ENCODE measurements at places on chromosomes 12 and 14.

DNA sequence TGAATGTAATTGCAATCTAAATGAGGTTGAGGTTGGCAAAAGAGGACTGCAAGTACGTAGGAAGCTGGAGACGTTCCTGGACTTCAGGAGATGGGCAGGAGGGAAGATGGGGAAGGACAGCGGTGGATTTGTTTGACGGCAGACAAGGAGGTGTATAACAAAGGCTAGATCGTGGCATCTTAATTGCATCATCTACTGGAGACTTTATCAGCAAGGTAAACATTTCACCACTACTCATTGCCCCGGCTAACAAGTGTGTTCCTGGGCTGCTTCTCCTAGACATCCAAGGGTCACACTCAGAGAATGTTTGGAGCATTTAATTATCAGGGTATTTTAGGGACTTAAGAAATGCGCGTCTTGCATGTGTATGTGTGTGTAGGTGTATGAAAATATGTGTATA, 128.5 kb downstream of the KCNK10 start:
- no peak for DNase-seq

GRCh38 chr12:114683709-114684097, 272 bp downstream of the TBX3 start:
- no peak for DNase-seq

GRCh38 chr12:63937378-63938316, 93.1 kb downstream of the SRGAP1 start:
- DNase-seq: no peak

- no peak for DNase-seq
These were observed 7.1 kb downstream of the RHOF start for GRCh38 chr12:121786440-121786825.

GRCh38 chr12:102593134-102593533, 112.8 kb upstream of the IGF1 start:
- DNase-seq: no peak

- DNase-seq: no peak
These were observed 7.4 kb downstream of the PLEKHG6 start for GRCh38 chr12:6317693-6318439.

DNA sequence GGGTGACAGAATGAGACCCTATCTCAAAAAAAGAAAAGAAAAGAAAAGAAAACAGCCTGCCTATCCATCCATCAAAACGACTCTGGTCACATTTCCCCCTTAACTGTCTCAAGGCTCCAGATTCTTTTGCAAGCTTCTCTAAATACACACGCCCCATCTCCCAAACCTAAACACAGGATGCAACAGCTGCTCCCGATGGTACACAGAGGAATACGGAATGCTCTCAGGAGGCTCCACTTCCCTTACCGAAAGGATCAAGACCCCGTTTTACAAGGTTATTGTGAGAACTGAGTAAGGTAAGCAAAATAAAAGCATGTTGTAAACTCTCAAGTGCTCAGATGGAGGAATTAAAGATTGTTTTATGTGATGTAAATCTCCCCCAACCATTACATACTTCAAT, 62.3 kb downstream of the NT5DC3 start:
- no peak for DNase-seq

GRCh38 chr14:51846631-51847488, 13.6 kb upstream of the GNG2 start:
- peak; percentile 73 for DNase-seq

DNA sequence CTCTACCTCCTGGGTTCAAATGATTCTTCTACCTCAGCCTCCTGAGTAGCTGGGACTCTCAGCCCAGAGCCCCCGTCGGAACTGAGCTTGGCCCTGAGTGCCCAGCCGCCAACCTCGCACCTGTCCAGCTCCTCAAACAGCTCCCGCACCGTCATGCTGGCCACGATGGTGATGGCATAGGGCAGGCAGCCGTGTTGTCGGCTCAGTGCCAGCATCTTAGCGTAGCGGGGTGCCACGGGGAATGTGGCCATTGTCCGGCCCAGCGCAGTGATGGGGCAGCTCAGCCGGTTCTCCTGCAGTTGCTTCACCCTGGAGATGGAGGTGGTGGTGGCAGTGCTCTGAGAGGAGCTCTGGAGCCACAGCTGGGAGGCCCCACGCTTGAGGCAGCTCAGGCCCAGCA, 32.4 kb downstream of the DHX37 start:
- no peak for DNase-seq

DNA sequence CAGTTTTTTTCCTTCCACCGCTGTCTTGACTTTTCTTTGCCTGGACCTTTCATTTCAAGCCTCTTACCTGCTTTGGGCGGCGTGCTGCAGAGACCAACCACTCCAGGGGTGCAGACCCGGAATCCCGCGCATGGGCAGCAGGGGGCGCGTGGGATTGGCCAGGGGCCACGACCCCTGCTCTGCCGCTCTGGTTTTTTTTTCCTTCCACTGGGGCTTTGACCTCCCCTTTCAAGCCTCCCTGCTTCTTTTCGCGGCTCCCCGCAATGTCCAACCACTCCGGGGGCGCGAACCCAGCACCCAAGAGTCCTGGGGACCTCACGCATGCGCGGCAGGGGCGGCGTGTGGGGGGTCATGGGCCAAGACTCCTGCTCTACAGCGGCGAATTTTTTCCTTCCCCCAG, 325.1 kb downstream of the ALG10 start:
- no peak for DNase-seq

GRCh38 chr12:108720757-108721514, 10.4 kb downstream of the CORO1C start:
- DNase-seq: no peak

GRCh38 chr14:96250485-96250884, 5.5 kb upstream of the BDKRB1 start:
- no peak for DNase-seq

- no peak for DNase-seq
These were observed 31.4 kb downstream of the DCP1B start for GRCh38 chr12:1972856-1973317.

- no peak for DNase-seq
These were observed 60.1 kb downstream of the LRIG3 start for GRCh38 chr12:58860056-58860787.

DNA sequence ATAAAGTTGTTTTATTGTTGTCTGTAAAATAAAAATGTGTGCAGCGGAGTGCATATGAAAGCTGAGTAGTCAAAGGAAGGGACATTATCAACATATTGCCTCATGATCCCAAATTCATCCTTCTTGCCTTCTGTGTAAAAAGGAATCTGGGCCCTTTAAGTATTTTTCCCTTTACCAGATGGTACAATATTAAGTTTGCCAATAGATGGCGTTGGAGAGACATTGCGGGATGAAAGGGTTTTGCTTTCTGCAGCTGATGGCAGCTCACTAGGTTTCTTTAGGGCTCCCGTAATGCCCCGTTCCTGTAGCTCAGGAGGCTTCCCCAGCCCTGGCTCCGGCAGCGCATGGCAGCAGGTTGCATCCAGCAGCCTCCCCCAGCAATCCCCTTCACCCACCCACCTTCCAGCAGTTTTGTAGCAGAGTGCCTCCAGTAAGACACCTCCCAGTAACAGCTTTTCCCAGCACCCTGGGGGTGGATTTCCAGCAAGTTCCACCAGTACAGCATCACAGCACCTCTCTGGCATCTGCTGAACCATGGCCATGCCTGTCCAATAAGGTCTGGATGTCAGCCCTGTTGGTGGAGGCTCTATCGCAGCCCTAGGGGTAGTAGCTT, 354.4 kb downstream of the MED13L start:
- no peak for DNase-seq

GRCh38 chr12:115088328-115088994, 404.5 kb upstream of the TBX3 start:
- DNase-seq: no peak

- no peak for DNase-seq
These were observed 144.5 kb upstream of the DCN start for GRCh38 chr12:91327131-91327530.

- DNase-seq: no peak
These were observed 227.7 kb upstream of the HMGA2 start for GRCh38 chr12:65596514-65597091.

DNA sequence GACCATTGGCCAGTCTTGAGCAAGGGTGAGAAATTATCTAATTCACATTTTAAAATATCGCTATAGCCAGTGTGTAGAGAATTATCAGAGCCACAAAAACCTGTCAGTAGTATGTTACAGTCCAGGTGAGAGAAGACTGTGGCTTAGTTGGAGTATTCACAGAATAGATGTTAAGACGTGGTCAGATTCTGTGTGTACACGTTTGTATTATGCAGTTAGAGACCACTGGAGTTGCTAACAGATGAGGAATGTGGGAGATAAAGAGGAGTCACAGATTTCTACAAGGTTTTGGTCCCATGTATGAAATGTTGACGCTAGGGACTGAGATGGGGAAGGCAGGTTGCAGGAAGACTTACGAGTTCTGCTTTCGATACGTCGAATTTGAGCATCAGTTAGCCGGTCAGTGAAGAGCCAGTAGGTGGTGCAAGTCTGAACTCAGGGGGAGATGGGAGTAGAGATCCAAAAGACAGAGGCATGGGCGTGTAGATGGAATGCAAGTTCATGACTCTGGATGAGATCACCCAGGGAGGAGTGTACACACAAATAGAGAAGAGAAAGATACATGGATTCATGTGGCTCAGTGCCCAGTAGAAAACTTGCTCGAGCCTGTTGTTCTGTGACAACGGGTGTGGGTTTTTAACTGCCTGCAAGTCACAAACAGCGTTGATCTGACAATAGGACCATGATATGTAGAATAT, 114.8 kb upstream of the FLRT2 start:
- no peak for DNase-seq

DNA sequence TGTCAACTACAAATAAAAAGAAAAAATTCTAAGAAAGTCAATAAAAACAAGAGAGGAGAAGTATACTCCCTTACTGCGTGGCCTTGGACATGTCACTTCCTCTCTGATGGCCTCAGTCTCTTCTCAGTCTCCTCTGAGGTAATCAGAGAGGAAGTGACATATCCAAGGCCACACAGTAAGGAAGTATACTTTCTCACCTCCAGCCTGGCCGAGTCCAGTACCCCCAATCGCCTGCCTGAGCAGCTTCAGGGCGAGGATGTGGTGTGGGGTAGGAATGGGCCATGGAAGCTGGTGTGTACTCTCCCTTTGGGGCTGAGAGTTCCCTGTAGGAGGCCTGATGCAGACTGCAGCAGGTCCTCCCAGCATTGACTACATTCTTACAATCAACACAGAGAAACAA, 15.8 kb downstream of the VDR start:
- DNase-seq: no peak

DNA sequence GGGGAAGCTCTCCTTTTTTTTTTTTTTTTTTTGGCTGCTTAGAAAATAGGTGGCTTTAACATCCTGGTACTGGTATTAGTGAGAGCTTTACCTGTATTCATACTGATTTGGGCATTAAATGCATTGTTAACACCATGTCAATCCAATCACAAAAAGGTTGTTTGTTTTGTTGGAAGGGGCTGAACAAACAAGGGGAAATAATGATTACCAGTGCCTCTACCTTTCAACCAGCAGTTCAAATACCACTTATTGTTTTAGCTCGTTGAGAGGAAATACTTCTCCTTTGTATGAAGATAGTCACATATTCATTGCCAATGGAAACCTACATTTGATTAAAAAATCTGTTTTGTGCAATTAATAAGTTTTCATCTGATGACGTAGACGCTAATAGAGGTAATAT, 72.9 kb downstream of the MIPOL1 start:
- no peak for DNase-seq

DNA sequence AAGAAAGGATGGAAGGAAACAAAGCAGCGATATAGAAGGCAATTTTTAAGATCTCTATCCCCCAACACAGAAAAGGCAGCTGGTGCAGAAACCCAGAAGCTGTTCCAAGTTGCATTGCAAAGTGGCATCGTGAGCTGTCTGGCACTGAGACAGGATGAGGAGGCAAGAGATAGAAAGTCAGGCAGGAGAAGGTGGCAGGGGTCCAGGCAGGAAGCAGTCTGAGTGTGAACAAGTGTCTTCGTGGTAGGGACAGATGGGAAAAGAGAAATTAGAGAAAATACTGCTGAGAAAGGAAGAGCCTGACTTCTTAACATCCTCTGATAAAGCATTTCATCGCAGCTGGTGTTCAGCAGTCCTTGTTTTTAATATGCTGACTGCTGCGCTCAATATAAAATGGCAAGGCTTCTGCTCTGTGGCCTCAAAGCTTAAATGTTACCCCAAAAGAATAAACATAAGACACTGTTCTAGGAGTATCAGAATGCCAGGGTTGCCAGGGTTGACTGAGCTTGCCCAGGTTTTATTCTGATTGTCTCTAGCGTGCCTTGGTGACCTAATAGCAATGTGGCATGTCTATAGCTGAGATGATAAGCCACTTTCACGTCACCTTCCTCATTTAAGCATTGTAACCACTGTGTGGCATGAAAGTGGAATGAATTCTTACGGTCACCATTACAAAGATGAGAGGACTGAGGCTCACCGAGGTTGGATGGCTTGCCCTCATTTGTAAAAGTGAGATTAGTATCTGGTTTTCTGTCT, 397.6 kb downstream of the NUAK1 start:
- DNase-seq: no peak

- no peak for DNase-seq
These were observed 536 bp upstream of the DAAM1 start for GRCh38 chr14:59187802-59188460.

- DNase-seq: no peak
These were observed 2.2 kb upstream of the KCNH3 start for GRCh38 chr12:49536526-49537071.
